ENCODE measurements at places on chromosomes 4 and X. TPM values are rescaled to one million over a fixed set of nuclear protein-coding genes. Genes with fewer than 3 reads are reported as not detected.

DNA sequence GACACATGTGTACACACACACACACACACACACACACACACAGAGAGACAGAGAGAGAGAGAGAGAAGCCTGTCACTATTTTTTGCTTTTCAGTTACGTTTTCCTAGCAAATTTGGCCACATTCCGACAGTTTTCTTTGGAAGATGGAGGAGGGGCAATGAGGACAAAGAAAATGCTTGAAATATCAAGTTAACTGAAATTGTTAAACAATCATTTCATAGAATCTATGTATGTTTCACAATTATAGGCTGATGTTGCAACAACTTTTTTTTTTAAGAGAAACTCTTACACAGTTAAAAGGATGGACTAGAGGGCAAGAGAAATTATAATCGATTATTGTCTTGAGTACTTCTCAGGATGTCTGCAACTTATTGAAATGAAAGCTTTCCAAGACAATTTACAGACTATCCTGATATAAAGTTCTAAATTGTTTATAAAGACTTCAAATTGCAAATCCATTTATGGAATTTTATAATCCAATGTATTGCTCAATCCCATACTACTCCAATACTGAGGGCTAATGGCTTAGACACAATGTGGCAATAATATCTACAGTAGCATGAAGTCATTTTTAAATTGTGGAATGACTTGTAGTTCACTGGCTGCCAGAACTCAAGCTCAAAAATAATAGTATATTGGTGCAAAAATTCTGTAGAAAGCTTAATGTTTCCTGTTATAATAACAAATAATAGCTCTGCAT, 647.0 kb upstream of the PCDH7 start:
- H3K27me3 ChIP-seq, result no peaks in the 10 kb centered on the region
- no peaks in the 10 kb centered on the region for H3K4me1 ChIP-seq
- H3K36me3 ChIP-seq, result no peaks in the 10 kb centered on the region

GRCh38 chrX:143757375-143757774, 36.8 kb upstream of the SPANXN2 start:
- H3K4me3 ChIP-seq, result no peak overlapping the region
- H3K4me1 ChIP-seq, result no peaks in the 10 kb centered on the region
- no peak overlapping the region for H3K27ac ChIP-seq
- DNase-seq, result no peak
- no peaks in the 10 kb centered on the region for H3K36me3 ChIP-seq

GRCh38 chr4:155119006-155119405, 89.4 kb upstream of the NPY2R start:
- H3K36me3 ChIP-seq, result no peaks in the 10 kb centered on the region
- no peak for DNase-seq
- no peak overlapping the region for H3K4me3 ChIP-seq
- H3K4me1 ChIP-seq, result no peaks in the 10 kb centered on the region
- no peak overlapping the region for H3K27ac ChIP-seq

The CORIN gene
- not detected for total RNA-seq

- no peak overlapping the region for H3K27ac ChIP-seq
- H3K36me3 ChIP-seq, result no peaks in the 10 kb centered on the region
- H3K27me3 ChIP-seq, result no peaks in the 10 kb centered on the region
- no peak overlapping the region for H3K4me3 ChIP-seq
- no peaks in the 10 kb centered on the region for H3K4me1 ChIP-seq
Measured at GRCh38 chrX:105564501-105564900, 257.8 kb upstream of the NRK start.

- H3K4me1 ChIP-seq, result no peaks in the 10 kb centered on the region
- peaks cover 2% of the 10 kb centered on the region for H3K27me3 ChIP-seq
- H3K27ac ChIP-seq, result no peak overlapping the region
- DNase-seq, result no peak
Measured at GRCh38 chr4:72629540-72629939, 60.5 kb upstream of the ADAMTS3 start.

GRCh38 chr4:183139058-183139750, 40.1 kb downstream of the WWC2 start:
- H3K4me1 ChIP-seq, result peaks cover 1% of the 10 kb centered on the region
- peaks cover 2% of the 10 kb centered on the region for H3K27me3 ChIP-seq
- H3K27ac ChIP-seq, result no peak overlapping the region

DNA sequence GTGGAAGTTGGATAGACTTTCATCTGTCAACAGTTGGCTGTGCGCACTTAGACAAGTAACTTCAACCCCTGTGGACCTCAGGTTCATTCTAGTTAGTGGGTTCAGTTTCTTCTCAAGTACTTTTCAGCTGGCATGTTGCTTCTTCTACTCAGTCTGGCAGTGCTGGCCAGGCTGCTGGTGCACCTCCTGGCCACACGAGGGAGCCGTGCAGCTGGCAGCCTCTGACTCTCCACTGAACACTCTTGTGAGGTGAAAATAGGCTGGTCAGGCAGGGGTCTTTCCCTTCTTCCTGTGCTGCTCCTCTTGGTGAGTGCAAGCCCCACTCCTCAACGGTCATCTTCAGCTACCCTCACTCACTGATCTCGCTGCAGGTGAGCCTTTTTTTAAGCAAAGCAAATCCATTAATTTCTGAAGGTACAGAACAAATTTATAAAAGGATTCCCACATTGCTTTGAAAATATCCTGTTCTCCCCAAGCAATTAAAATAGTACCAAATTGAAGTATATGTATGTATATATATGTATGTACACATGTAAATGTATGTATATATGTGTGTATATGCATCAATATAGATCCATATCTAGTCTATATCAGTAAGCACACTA, 30.6 kb downstream of the LONRF3 start:
- no peaks in the 10 kb centered on the region for H3K27me3 ChIP-seq
- no peak overlapping the region for H3K27ac ChIP-seq
- peak; percentile 68 for DNase-seq
- H3K4me3 ChIP-seq, result no peak overlapping the region
- no peaks in the 10 kb centered on the region for H3K36me3 ChIP-seq

The XKRX gene
- total RNA-seq, result 0.78 TPM

DNA sequence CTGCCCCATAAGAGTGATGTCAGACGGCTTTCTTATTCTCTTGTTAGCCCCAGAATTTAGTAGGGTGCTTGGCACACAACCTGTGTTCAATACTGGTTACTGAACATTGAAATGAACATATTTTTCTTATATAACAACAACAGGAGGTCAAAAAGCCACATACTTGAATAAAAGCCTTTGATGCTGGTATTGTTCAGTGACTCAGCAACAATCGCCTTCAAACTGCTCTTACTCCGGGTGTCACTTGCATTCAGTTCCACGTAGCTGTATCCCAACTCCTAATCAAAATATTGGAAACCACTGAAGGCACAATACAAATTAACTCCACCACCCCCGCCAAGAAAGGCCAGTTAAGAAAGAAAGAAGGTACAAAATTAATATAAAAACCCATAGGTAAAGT, 61.5 kb downstream of the RFC1 start:
- H3K4me1 ChIP-seq, result no peaks in the 10 kb centered on the region
- H3K36me3 ChIP-seq, result peaks cover 64% of the 10 kb centered on the region
- H3K27me3 ChIP-seq, result no peaks in the 10 kb centered on the region
- DNase-seq, result no peak
- no peak overlapping the region for H3K27ac ChIP-seq

The GAB3 gene
- total RNA-seq, result 2.1 TPM

DNA sequence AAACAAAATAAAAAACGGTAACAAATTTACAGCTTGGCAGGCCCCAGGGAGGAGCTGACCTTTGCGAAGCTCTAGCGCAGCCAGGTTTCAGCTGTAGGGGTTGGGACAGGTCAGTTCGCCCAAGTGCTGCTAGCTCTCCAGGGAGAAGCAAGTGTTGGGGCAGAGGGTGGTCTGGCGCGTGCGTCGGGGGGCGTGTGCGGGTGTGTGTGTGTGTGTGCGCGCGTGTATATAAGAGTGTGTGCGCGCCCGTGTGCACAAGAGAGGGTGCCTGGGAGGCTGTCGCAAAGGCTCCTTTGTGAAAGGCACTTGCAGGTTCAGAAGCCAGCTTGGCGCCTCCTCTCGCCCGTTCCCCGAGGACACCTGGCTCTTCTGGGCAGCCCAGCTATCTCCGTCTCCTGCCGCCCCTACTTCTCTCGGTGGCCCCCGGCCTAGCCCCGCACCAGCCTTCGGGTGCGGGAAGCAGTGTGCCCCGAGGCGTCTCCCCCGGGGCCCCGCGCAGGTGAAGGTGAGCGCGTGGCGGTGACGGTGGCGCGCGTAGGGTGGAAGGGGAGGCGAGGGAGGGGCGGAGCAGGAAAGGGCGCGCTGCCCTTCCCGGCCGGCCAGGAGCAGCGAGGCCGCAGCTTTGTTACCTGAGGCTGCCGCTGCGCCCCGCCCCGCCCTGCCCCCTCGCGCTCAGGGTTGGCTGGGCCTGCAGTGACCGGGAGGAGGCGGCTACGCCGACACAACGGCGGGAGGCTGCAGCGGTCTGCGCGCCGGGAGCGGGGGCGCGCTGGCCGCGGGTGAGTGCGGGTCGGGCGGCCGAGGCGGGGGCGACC, at the start of gene FHDC1:
FHDC1 (plus strand) TSS at position 693 of the 815 bp plus-strand sequence. CDS start 6,735 bp downstream, outside the sequence.
- peak within 1 kb of the TSS; percentile 60 for H3K4me3 ChIP-seq
- peaks cover 52% of the 10 kb centered on the region for H3K27me3 ChIP-seq
- peaks cover 15% of the 10 kb centered on the region for H3K4me1 ChIP-seq
- DNase-seq, result peak; percentile 38

DNA sequence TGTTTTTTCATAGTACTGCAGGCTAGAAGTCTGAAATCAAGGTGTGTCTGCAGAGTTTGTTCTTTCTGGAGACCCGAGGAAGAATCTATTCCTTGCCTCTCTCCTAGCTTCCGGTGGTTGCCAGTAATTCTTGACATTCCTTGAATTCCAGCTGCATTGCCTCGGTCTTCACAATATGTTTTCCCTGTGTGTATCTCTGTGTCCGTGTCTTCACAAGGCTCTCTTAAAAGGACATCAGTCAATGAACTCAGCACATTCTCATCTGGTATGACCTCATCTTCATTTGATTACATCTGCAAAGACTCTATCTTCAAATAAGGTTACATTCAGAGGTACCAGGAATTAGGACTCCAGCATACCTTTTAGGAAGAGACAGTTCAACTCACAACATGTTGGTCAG, 163.4 kb downstream of the BANK1 start:
- no peak overlapping the region for H3K27ac ChIP-seq
- H3K4me1 ChIP-seq, result no peaks in the 10 kb centered on the region
- no peaks in the 10 kb centered on the region for H3K27me3 ChIP-seq
- no peak overlapping the region for H3K4me3 ChIP-seq
- no peak for DNase-seq

DNA sequence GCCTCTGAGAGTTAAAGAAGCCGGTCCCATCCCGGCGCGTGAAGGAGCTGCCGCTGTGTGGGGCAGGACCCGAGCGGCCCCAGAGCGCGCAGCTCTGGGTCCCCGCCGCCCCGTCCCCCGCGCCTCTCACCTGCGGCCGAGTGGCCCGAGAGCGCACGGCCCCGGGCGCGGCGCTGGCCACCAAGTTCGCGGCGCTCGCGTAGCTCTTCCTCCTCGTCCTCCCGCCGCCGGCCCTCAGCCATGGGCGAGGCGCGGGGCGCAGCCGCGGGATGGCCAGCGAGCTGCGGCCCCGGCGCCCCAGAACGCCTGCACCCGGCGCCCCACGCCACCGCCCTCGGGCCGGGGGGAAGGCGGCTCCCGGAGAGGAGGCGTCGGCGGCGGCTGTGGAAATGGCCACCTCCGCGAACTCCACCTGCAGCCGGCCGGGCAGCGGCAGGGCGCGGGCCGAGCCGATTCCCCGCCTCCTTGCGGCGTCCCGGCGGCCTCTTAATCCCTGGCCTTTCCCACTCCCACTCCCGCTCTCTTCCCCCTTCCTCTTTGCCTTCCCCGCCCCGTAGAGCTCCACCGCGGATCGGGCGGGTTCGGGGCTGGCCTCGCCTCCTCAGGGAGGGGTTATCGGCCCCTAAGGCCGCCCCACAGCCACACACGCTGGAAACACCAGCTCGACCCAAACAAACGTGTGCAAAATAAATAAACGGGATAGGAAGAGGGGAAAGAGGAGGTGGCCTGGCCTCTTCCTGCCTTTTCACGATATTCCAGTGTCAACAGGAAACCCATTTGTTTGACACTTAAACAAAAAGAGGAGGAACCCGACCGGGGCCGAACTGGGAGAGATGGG, at the start of gene SH3D19:
SH3D19 (minus strand) TSS at position 495 of the 838 bp plus-strand sequence; CDS start at position 242, 253 bp downstream.
- H3K27ac ChIP-seq, result no peak within 1 kb of the TSS
- peak within 1 kb of the TSS; percentile 62 for H3K4me3 ChIP-seq
- H3K4me1 ChIP-seq, result peaks cover 8% of the 10 kb centered on the region
- H3K36me3 ChIP-seq, result no peaks in the 10 kb centered on the region

DNA sequence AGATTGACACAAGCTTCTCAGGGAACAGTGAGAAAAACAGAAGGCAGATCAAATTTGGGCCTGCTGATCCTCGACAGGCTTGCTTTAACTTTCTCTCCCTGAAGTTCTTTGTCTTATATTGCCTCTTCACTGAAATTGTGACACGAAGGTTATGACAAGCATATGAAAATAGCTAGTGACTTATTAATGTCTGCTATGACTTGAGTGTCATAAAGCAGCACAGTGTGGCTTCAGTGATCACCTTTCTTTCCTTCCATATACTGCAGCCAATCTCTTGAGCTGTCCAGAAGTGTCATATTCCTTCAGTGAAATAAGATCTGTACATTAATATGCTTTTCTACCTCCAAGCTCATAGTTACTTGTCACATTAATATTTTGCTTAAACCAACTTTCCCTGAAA, 870.2 kb downstream of the C4orf33 start:
- H3K4me3 ChIP-seq, result no peak overlapping the region
- H3K27ac ChIP-seq, result no peak overlapping the region
- H3K27me3 ChIP-seq, result no peaks in the 10 kb centered on the region
- DNase-seq, result no peak
- H3K4me1 ChIP-seq, result no peaks in the 10 kb centered on the region

- peaks cover 12% of the 10 kb centered on the region for H3K36me3 ChIP-seq
- H3K27me3 ChIP-seq, result no peaks in the 10 kb centered on the region
- H3K4me1 ChIP-seq, result peaks cover 44% of the 10 kb centered on the region
- H3K27ac ChIP-seq, result peak overlapping the region; percentile 95
Measured at GRCh38 chr4:87005690-87006425, 71.0 kb downstream of the AFF1 start.

DNA sequence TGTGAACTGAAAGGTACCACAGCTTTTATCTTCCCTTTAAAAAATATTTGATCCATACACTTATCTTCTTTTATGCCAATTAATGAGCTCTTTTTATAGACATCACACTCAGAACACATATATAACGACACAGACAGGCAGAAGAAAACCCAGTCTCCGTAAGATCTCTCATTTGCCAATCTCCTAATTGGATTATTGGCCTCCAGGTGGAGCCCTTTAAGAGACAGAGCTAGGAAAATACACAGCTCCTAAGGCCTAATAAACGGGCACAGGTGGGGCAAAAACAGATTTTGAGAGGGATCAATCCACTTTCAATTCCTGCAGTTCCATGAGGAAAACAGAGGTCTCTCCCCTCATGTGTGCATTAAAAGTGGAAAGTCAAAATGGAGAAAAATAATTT, 1495.4 kb downstream of the RPA4 start:
- no peaks in the 10 kb centered on the region for H3K4me1 ChIP-seq
- H3K36me3 ChIP-seq, result no peaks in the 10 kb centered on the region
- H3K4me3 ChIP-seq, result no peak overlapping the region

- H3K27ac ChIP-seq, result no peak overlapping the region
- H3K27me3 ChIP-seq, result no peaks in the 10 kb centered on the region
- H3K4me3 ChIP-seq, result no peak overlapping the region
- H3K36me3 ChIP-seq, result no peaks in the 10 kb centered on the region
- no peak for DNase-seq
Measured at GRCh38 chr4:22170353-22170752, 221.8 kb upstream of the KCNIP4 start.

- peaks cover 35% of the 10 kb centered on the region for H3K4me1 ChIP-seq
- DNase-seq, result no peak
- no peak overlapping the region for H3K27ac ChIP-seq
- H3K36me3 ChIP-seq, result peaks cover 31% of the 10 kb centered on the region
Measured at GRCh38 chr4:98444371-98444770, 183.2 kb downstream of the RAP1GDS1 start.

GRCh38 chrX:40448793-40449192, 132.0 kb upstream of the ATP6AP2 start:
- no peaks in the 10 kb centered on the region for H3K4me1 ChIP-seq
- no peaks in the 10 kb centered on the region for H3K36me3 ChIP-seq
- H3K27me3 ChIP-seq, result no peaks in the 10 kb centered on the region
- no peak for DNase-seq
- no peak overlapping the region for H3K27ac ChIP-seq

The FAM120C gene
- total RNA-seq, result 6.6 TPM

The REPS2 gene
- total RNA-seq, result not detected

Data from activated CD4-positive, alpha-beta T cell treated with anti-CD3 and anti-CD28 coated beads for 36 hours (primary cell).